ENCODE measurements at places on chromosomes 6 and 20.
A peak's percentile ranks its signal among the peaks of the same experiment; 100 is the strongest.

GRCh38 chr6:170036916-170037315, 254.0 kb downstream of the DLL1 start:
- H3K27ac ChIP-seq, result peak overlapping the region; percentile 41
- peaks cover 17% of the 10 kb centered on the region for H3K4me1 ChIP-seq
- no peaks in the 10 kb centered on the region for H3K36me3 ChIP-seq
- no peak overlapping the region for H3K4me3 ChIP-seq

DNA sequence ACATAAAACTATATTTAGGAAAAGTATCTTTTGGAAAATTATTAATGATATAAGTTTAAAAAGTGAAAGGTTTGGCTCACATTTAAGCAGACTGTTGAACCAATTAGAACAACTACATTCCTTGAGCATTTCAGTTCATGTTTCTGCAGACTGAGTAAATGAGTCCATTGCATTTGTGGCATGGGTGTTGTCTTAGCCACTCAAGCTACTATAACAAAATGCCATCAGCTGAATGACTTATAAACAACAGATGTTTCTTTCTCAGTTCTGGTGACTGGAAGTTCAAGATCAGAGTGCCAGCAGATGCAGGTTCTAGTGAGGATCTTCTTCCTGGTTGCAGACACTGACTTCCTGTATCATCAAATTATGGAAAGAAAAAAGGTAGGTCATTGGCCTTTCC, 67.1 kb upstream of the SLC2A12 start:
- H3K4me1 ChIP-seq, result no peaks in the 10 kb centered on the region
- no peak for ATAC-seq
- H3K27ac ChIP-seq, result no peak overlapping the region
- H3K4me3 ChIP-seq, result no peak overlapping the region
- no peaks in the 10 kb centered on the region for H3K36me3 ChIP-seq

GRCh38 chr6:113491376-113491775, 365.8 kb upstream of the MARCKS start:
- no peak overlapping the region for H3K4me3 ChIP-seq
- ATAC-seq, result no peak
- no peaks in the 10 kb centered on the region for H3K36me3 ChIP-seq

DNA sequence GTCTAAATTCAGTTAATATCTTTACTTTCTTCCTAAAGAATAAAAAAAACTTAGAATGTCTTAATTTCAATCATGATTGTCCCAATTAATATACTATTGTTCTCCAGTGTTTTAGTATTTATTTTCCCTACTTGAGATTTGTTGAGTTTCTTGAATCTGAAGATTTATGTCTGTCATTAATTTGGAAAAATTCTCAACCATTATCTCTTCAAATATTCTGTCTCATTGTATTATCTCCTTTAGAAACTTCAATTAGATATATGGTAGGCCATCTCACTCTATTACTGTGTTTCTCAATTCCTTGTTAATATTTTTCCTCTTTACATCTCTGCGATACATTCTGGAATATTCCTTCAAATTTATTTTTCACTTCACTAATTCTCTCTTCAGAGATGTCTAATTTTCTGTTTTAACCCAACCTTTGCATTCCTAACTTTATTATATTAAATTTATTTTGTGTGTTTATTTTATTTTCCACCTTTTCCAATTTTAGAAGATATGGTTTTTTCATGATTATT, 268.6 kb downstream of the QKI start:
- H3K36me3 ChIP-seq, result no peaks in the 10 kb centered on the region
- H3K4me1 ChIP-seq, result no peaks in the 10 kb centered on the region
- no peak overlapping the region for H3K27ac ChIP-seq
- H3K4me3 ChIP-seq, result no peak overlapping the region

DNA sequence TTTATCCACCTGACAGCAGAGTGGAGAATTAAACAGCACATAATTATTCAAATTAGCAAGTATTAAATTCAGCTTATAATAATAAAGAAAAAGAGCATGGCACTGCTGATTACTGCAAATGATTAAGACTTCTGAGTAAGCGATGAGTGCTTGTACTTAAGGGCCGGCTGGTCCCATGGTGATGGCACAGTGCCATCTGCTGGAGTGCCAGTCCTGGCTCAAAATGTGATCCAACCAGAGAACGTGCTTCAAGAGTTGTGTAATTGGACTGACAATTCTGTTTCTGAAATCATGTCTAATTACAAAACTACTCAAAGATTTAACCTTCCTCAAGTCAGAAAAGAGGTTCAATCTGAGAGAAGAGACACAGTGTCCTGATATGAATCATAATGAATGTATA, 181.6 kb upstream of the RGS17 start:
- no peaks in the 10 kb centered on the region for H3K36me3 ChIP-seq
- no peaks in the 10 kb centered on the region for H3K4me1 ChIP-seq
- no peaks in the 10 kb centered on the region for H3K27me3 ChIP-seq
- no peak overlapping the region for H3K4me3 ChIP-seq
- ATAC-seq, result no peak

DNA sequence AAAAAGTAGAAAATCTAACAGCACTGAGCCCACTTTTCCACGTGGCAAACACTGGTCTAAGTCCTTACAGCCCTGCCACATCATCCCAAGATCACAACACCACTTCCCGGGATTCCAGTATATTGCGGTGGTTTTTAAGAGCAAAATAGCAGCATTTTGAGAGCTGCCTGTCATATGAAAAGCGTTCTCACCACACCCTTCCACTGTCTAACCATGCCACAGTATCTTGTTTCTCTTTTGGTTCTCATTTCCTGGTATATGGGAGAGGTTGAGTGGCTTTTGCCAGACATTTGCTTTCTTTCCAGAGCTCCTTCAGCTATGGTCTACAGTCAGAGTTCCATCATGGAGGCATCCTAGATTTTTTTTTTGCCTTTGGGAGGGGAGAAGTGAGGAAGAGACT, 243.0 kb downstream of the TSHZ2 start:
- no peaks in the 10 kb centered on the region for H3K36me3 ChIP-seq
- H3K4me3 ChIP-seq, result no peak overlapping the region
- no peak overlapping the region for H3K27ac ChIP-seq
- H3K27me3 ChIP-seq, result peaks cover 21% of the 10 kb centered on the region
- peaks cover 6% of the 10 kb centered on the region for H3K4me1 ChIP-seq

DNA sequence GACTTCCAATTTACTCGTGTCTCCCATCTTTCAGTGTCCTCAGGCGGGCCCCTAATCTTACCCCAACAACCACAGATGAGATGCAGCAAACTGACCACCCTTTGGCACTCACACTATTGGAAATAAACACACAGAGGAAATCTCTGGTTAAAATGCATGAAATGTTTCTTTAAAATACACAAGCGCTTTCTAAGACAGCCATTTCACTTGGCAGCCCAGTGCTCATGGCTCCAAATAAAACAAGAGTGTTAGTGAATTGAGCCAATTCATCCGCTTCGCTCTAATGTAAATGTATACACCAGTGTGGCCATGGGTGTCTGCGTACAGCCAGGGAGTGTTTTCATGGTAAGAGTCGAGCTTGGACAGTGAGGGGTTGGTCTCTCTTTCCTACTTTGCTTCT, 282.9 kb downstream of the CLIC5 start:
- ATAC-seq, result no peak
- H3K36me3 ChIP-seq, result no peaks in the 10 kb centered on the region
- no peak overlapping the region for H3K27ac ChIP-seq
- H3K4me1 ChIP-seq, result no peaks in the 10 kb centered on the region

DNA sequence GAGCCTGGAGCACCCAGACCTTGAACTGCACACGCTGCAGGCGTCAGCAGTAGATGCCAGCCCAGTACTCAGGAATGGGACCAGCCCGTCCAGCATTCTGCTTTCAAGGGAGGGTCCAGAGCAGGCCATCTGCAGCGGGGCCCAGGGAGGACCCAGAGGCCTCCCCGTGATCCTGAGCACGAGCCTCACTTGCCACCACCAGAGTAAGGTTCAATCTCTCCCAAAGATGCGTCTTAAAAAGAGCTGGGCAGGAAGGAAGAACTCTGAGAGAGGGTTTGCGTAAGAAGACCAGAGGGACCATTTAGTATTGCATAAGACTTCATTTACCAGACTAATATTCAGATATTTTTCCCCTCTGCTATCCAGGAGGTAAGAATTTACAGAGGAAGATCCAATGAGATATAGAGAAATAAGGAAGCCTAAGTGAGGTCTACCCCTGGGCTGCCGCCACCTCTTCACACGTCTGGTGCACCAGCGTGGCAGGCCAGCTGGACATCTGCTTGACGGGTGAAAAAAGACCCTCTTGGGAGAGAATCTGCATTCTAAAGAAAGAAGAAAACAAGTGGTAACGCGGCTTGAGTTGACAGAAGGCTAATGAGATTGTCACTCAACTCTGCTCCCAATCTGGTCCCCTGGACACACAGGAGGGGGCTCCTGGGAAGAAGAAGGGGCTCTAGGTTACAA, 107.3 kb downstream of the PRND start:
- no peaks in the 10 kb centered on the region for H3K4me1 ChIP-seq
- H3K36me3 ChIP-seq, result no peaks in the 10 kb centered on the region
- peak overlapping the region; percentile 35 for H3K27ac ChIP-seq
- H3K4me3 ChIP-seq, result no peak overlapping the region
- ATAC-seq, result peak; percentile 45
- no peaks in the 10 kb centered on the region for H3K27me3 ChIP-seq

DNA sequence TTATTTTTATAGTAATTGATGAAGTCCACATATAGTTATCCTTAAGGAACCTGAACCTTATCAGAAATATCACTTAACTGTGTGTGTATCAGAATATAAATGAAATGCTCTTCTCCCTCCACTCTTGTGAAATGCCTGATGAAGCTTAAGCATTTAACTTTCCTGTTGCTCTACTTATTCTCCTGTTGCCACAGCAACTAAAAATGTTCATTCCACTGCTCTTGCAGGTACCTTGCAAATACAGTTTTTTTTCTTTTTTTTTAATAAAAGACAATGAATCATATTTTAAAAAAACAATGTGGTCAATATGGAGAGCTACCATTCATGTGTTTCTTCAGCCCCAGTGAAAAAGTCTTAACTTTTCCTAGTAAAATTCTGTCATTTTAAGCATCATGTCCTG, 210.3 kb downstream of the RFPL4B start:
- no peak for ATAC-seq
- no peaks in the 10 kb centered on the region for H3K36me3 ChIP-seq
- H3K27ac ChIP-seq, result no peak overlapping the region

DNA sequence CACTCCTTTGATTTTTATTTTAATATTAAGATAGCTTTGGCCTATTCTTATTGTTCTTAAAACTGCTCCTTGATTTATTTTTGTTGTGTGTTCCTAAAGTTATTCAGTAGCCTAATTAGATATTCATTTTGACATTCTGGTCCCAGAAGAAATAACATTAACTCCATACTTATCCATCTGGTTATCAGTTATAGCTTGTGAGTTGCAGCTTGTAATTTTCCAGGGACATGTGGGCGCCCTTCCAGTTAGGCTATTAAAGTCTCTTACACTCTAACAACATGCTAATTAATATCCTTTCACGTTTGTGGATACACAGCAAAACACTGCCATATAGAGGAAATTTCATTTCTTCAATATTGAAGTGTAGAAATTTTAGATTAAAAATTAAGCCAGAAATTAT, 987.5 kb downstream of the HACE1 start:
- no peak overlapping the region for H3K27ac ChIP-seq
- no peak for ATAC-seq
- H3K4me1 ChIP-seq, result no peaks in the 10 kb centered on the region
- H3K27me3 ChIP-seq, result no peaks in the 10 kb centered on the region

GRCh38 chr6:166308033-166308768, at the start of gene PRR18:
Gene PRR18 (minus strand): TSS chr6:166308392. CDS start chr6:166308142, 250 bp downstream.
- H3K27me3 ChIP-seq, result peaks cover 69% of the 10 kb centered on the region
- no peaks in the 10 kb centered on the region for H3K36me3 ChIP-seq
- peak; percentile 50 for ATAC-seq
- peak within 1 kb of the TSS; percentile 57 for H3K4me3 ChIP-seq
- H3K4me1 ChIP-seq, result no peaks in the 10 kb centered on the region
- H3K27ac ChIP-seq, result no peak within 1 kb of the TSS

DNA sequence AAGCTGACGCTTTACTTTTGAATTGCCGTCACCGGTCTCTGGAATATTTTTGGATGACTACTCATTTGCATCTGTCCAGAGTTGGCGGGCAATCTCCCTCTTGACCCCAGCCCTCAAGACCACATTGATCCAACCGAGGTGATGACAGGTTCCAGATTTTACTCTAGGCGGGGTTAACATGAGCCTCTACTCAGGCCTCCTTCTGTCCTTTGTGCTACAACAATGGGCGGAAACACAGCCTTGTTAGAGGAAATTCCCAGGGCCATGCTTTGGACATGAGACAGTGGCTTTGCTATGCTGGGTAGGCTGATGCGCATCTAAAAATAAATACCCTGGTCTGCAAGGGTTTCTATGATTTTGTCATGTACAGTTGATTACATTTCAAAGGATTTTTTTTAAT, 27.0 kb upstream of the ADGRF5 start:
- ATAC-seq, result peak; percentile 60
- no peaks in the 10 kb centered on the region for H3K36me3 ChIP-seq
- no peak overlapping the region for H3K27ac ChIP-seq
- H3K4me3 ChIP-seq, result no peak overlapping the region

DNA sequence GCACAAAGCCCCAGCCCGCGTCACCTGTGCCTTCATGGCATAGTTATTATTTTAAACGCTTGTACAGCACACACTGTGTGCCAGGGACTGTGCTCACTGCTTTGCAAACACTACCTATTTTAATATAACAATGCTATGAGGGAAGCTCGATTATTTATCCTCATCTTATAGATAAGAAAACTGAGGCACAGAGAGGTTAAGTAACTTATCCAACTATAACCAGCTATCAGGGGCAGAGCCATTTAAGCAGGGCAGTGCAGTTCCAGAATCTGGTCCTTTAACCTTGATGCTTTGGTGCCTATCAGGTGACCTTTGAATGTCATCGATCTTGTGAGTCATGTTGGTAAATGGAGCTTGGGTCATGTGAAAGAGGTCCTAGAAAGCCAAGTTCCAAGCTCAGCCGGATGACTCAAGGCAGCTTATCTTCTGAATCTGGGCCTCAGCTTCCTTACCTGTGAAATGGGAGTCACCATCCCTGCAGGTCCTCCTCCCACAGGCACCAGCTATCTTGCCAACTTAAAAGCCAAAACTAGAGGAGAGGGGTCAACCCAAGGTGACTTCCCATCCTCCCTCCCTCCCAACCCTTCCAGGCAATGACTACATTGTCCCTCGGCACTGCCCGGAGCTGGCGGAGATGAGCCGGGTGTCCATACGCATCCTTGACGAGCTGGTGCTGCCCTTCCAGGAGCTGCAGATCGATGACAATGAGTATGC, 56.4 kb upstream of the TTPAL start:
- no peak overlapping the region for H3K27ac ChIP-seq
- H3K4me3 ChIP-seq, result no peak overlapping the region
- no peaks in the 10 kb centered on the region for H3K4me1 ChIP-seq
- peaks cover 35% of the 10 kb centered on the region for H3K27me3 ChIP-seq
- ATAC-seq, result no peak

- H3K4me1 ChIP-seq, result no peaks in the 10 kb centered on the region
- H3K27me3 ChIP-seq, result no peaks in the 10 kb centered on the region
- no peak overlapping the region for H3K27ac ChIP-seq
Observed at GRCh38 chr20:39253051-39253755, 291.1 kb downstream of the DHX35 start.

DNA sequence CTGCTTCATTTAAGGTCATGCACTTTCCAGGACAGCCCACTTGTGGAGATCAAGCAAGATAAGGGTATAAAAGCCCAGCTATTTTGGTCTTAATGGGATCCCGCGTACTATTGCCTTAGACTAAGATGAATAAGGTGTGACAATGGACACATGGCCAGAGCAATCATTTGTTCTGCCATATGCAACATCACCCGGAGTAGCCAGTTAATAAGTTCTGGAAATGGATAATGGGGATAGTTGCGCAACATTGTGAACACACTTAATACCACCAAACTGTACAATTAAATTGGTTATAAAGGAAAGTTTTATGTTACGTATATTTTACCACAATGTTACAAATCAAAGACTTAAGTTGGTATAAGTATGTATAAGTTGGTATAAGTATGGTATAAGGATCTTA, 674.5 kb downstream of the HDGFL1 start:
- no peaks in the 10 kb centered on the region for H3K27me3 ChIP-seq
- no peaks in the 10 kb centered on the region for H3K4me1 ChIP-seq

Measured in gastroesophageal sphincter (tissue), 4 donors.